ENCODE measurements at places on chromosomes 4 and X.

GRCh38 chrX:77160301-77160700 is 286.9 kb upstream of the FGF16 start:
- no peak for DNase-seq

DNA sequence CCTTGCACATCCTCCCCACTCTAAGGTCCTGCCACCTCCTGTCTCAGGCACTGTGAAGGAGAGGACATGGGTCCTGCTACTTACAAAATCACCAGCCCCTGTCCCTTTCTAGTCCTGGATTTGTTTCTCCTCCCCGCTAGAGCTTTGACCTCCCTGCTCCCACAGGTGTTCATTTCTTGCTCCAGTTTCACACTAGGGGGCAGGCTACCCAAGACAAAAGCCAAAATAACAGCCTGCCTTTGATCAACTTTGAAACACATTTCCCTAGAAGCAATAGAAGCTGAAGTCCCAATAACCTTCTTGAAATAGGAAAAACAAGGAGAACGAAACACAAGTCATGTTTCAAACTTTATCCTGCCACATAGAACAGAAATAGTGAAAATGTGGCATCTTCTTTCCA is 164.4 kb downstream of the QDPR start:
- peak; percentile 49 for DNase-seq

GRCh38 chr4:97786306-97786920 is 356.9 kb downstream of the STPG2 start:
- no peak for DNase-seq

DNA sequence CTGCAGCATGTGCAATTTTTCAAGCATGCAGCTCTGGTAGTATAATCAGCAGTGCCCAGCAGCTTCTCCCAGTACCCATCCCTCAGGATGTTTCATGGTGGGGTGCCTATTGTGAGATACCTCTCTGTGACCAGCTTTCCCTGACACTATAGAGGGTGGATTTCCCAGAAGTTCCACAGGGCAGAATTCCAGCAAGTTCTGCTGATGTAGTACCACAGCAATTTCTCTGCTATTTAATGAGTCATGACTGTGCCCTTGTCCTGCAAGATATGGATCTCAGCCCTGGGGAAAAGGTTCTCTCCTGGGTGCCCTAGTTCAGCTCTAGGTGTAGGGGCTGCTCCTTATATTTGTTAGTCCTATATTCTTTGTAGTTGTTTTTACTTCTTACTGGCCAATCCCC is 174.8 kb downstream of the ENOX2 start:
- no peak for DNase-seq

DNA sequence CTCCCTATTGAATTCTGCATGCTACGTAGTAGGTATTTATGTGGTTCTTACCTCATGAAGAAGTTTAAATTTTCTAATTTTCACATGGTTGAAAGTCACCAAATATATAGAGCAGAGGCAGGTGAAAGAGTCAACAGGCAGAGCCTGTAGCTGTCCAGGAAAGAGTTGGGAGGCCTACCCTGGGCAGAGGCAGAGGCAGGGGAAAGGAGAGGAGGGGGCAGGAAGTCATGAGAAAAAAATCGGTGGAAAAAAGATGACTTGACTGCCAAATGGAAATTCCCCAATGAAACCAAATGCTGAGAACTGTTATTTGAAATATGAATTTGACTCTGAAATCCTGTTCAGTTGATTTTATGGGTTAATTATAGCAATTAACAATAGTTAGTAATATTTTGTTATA is 23.1 kb upstream of the GPR34 start:
- no peak for DNase-seq

- no peak for DNase-seq
Measured at GRCh38 chrX:71634366-71634765, 16.1 kb upstream of the CXCR3 start.

GRCh38 chr4:156378033-156378665 is 424.5 kb upstream of the CTSO start:
- peak; percentile 52 for DNase-seq

All from GM13977 (cell line).